Midbrain (tissue), 1 donor: ENCODE measurements at places on chromosomes 2 and 18.

DNA sequence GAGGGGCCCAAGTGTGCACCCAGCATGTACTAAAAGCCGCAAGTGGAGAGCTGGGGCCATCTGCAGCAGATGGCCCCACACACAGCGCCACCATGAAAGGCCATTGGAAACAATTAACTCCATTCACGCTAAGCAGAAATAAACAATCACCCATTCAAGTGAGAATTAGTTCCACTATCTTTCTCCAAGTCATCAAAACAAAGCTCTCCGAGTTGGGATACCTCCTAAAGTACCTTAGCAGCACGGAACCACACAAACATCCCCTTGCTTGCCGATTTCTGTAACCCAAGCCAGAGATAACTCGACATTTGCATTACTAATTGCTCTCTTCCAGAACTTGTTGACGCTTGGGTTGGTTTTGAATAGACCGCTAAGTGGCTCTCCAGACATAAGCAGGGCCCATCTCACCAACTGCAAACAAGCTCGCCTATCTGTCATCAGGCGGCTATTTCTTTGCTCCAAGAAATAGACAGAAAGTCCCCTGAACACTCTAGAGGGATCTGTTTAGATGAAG, 840.6 kb upstream of the SALL3 start:
- DNase-seq = peak; percentile 67

GRCh38 chr2:173963817-173964564, 1.2 kb downstream of the SP3 start:
- DNase-seq = peak; percentile 91

GRCh38 chr18:27114842-27115241, 70.3 kb downstream of the CHST9 start:
- DNase-seq = no peak

- DNase-seq = no peak
Observed at GRCh38 chr18:79608535-79608934, 71.1 kb upstream of the CTDP1 start.

DNA sequence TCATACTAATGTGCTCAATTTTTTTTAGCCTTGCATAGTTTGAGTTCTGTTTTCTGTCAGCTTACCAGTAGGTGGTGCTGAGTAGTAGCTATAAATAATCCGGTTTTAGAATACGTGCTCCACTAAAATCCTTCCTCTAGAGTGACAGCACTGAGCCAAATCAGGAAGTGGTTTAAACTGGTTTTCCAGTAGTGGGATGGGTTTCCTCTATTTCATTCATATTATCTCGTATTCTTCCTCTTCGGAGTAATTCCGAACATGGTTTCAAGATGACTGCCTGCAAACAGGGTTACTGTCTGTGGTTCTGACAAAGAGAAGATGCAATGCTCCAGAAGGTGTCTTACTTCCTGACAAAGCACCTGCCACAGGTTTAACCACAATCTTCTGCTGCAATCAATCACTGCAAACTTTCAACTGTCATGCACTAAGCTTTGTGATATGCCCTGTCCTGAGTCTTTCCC, 496.9 kb upstream of the VRK2 start:
- no peak for DNase-seq

DNA sequence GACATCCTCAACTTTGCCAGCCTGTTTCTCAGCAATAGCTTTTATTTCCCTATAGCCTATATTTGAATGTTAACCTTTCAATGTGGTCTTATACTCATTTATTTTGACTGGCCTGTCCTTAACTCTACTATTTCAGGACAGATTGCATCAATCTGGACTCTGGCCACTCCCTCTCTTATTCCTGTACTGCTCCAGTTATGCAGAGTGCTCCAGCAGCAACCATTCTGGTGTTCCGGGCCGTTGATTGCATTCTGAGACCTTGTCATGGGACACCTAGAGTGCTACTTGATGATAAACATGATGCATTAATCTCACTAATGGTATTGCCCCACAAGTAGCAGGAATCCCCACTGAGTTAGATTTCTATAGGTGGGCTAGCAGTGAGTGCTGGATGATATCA, 363.4 kb downstream of the LRRTM1 start:
- DNase-seq = no peak

GRCh38 chr2:62076980-62077638, 118.8 kb upstream of the B3GNT2 start:
- no peak for DNase-seq

GRCh38 chr18:45357686-45358470, 257.4 kb upstream of the SLC14A2 start:
- DNase-seq = no peak

DNA sequence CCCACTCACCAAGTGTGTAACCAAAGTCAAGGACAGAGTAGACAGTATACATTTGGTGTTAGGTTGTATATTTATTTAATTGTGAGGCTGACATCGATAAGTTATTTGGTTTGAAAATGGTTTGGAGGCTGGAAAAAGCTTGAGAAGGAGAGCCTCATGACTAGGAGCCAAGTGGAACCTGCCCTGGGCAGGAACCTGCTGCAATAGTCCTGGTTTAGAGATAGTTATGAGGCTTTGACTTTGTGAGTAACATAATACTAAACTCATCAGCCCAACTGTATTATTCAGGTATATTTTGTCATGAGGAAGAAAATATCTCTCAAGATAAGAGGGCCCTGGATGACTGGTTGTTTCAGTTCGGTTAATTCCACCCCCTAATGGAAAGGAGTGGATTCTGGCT, 234.3 kb upstream of the CYRIA start:
- no peak for DNase-seq

- DNase-seq = no peak
Observed at GRCh38 chr18:33513027-33513426, 65.0 kb upstream of the ASXL3 start.

- no peak for DNase-seq
Observed at GRCh38 chr2:206336861-206337260, 62.4 kb downstream of the ZDBF2 start.

- no peak for DNase-seq
Observed at GRCh38 chr2:174053355-174054151, 88.4 kb upstream of the SP3 start.

DNA sequence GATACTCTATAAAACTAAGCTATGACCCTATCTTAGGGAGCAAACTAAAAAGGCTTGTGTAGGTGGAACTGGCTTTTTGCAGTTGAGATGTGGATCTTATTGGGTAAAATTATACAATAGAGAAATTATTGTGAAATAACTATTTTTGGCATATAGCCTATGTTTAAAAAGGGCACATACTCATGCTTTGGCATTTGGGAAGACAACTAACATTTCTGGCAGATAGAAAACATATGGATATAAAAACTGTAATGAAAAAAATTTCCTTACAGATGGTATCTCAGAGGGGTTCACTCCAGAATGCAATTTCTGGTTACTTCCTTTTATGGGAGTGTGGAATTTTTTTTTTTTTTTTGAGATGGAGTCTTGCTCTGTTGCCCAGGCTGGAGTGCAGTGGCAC, 120.1 kb upstream of the CCDC195 start:
- no peak for DNase-seq

DNA sequence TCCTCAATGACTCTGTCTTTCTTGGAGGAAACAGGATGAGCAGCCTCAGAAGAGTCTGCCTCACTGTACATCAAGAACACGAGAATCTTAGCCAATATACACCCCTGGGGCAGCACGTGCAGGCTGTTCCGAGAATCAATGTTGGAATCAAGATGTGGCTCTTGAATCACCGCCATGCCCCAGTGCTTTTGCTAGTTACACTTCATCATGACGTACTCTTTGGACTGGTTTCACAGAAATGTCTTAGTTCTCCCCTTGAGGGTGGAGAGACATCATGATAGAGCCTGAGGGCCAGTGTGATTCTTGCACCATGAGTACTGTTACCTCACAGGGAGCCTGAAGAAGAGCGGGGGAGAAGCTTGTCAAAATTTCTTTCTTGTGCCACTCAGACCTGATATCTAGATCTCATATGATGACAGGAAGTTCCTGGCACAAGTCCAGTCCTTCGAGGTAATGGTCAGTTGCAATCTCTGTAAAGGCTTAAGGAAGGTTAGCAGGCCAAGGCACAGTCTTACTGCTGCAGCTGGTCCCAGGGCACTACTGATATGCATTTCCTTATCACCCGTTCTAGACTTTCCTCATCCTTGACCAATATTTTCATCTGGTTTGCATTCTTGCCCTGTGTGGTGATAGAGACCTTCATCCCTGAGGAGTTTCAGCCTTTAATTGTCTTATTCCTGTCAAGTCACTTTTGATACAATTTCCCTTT, 28.2 kb upstream of the STAT4 start:
- no peak for DNase-seq

GRCh38 chr2:141900826-141901225, 230.0 kb downstream of the LRP1B start:
- no peak for DNase-seq

GRCh38 chr18:59093668-59094067, 46.0 kb upstream of the SEC11C start:
- DNase-seq = no peak

DNA sequence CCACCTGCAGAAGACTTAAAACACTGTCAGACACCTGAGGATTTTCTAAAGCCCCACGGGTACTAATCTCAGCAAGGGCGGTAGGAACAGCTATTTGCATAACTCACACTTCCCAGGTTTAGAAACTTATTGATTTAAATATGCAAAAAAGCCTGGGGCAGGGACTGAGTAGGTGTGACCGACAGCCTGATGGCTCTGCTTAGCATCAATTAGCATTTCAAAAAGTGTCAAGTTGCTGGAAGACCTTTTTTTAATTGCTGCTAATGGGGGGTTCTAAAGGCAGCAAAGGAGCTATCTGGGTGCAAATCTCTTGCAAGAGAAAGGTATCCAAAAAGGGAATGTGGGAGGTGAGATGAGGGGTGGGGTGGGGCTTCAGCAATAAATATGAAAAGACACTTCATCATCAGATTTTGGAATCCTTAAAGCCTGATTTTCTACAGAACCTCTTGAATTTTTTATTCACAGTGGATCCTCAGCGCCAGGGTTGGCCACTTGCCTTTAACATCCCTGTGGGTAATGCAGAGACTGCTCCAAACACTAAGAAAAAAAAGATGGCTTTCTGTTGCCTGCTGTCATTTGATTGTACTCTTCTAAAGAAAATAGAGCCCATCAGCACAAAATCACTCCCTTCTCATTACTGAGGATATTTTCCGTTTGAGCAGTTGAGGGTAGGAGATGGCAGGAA, 121.1 kb upstream of the RMP24 start:
- no peak for DNase-seq

DNA sequence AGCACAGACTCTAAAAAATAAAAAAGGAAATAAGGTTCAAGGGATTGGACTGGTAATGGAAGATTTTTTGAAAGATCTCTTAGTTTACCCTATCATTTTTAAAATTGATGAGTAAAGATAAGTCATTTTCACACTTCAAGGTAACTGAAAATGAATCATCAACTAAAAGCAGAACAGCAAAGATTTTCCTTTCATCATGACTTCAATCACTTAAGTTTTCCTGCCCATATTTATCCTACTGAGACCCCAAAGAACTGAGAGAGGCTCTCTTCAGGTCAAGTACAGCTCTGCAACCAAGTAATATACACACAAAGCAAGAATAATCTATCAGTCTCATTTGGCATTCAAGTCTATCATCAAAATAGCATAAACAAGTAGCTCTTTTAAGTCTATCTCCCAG, 540.7 kb downstream of the METTL4 start:
- DNase-seq = no peak

DNA sequence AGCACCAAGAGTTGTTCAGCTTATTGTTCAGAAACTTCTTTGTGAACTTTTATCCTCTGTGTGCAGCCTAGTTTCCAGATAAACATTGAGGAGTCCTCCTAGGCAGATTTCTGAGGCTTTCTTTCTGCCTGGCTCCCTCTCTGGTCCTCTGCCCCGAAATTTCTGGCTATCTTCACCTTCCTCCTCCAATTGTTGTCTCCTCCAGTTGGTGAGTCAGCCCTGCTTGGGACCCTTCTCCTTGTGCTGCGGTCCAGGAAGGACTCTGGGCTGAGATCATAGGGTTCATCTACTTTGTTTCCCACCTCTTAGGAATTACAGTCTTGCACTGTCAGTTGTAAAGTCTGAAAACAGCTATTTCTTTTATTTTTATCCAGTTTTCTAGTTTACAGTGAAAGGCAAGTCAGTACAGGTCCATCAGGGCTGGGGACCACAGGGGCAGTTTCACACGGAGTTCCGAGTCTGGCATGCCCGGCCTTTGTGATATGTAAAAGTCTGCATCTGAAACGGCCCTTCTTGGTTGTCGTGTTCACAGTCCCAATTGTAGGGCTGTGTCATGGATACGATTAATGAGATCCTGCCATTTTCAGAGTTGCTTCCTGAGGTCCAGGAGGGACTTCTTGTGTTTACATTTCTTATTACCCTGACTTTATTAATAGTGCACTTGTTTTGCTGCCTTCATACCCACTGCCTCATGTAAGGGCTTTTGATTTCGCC, 100.8 kb downstream of the SMC6 start:
- DNase-seq = no peak

GRCh38 chr2:64730551-64731262, 77.0 kb upstream of the SERTAD2 start:
- DNase-seq = peak; percentile 80

DNA sequence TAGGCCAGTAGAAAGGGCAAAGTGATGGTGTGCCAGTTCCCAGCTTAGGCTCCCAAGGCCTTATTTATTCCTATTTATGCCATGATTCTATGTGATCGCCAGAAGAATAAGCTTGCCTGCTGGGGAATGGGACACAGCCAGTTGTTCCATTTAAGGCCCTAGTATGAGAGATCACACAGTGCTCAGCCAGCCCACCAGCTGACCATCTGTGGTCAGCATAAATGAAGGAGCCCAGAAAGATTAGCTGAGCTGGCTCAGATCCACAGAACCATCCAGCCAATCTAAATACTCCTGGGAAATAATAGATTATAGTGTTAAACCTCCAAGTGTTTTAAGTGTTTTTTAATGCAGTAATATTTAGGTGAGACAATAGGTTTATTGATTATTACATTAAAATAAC, 12.6 kb upstream of the L3MBTL4 start:
- DNase-seq = no peak

GRCh38 chr18:6746386-6746960, 17.0 kb downstream of the ARHGAP28 start:
- DNase-seq = no peak

GRCh38 chr2:171244466-171244969, 83.8 kb upstream of the TLK1 start:
- DNase-seq = no peak

GRCh38 chr18:57475903-57476302, 40.7 kb downstream of the ONECUT2 start:
- no peak for DNase-seq
